NCI-H524 (cell line): ENCODE measurements at places on chromosomes 12 and 14.

DNA sequence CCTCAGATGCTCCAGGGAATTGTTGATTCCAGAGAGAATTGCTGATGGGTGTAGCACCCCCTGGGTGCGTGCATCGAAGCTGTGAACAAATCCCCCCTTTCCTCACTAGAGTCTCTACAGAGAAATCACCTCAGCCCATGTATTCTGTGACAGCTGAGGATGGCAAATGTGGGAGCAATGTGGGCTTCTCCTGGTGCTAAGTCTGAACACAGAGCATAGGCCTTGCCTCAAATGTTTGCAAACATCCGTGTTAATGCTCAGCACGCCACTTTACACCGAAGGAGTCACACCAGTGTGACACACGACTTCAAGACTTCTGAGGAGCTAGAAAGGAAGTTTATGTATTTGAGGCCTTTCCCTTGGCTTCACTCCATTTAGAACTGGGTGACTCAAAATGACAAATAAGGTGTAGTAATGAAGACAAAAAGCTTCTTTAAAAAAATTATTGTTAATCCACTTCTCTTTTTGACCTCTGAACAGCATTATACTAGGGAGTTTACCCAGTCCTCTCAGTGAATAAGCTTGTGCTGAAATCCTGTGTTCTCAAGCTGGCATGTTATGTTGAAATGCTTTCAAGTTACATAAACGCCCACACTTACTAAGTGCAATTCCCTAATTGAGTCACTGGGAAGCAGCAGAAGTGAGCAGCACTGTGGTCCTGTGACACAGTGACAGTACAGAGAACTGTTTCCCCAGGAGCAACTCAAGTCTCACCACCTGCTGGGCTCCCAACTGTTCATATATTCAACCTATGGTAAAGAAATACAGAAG, 92.9 kb downstream of the FAR2 start:
- peak; percentile 82 for DNase-seq

GRCh38 chr14:105166571-105167302, 1.8 kb downstream of the JAG2 start:
- DNase-seq, result no peak

- DNase-seq, result peak; percentile 56
These were observed 882 bp downstream of the HECTD1 start for GRCh38 chr14:31206536-31207286.

- DNase-seq, result no peak
These were observed 4.3 kb downstream of the RIMBP2 start for GRCh38 chr12:130711756-130712155.

GRCh38 chr14:98507264-98507663, 764.7 kb downstream of the BCL11B start:
- no peak for DNase-seq

DNA sequence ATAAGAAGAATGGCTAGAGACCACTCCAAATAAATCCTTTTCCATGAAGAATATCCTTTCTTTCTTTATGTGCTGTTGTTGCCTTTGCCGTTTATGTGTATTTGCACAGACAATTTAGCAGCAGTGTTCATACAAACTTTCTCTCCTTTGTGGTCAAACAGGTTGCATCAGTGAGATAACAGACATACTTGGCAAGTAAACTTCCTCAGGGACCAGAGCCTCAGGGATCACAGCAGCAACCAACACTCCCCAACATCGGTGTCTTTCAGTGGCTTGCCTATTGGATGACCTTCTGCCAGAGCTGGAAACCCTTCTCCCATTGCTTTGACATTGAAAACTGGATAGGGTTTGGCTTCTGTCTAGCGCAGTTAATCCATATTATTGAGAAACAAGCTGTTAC, 252.2 kb downstream of the BTG1 start:
- DNase-seq, result peak; percentile 12

GRCh38 chr14:84251411-84252115, 1278.4 kb upstream of the FLRT2 start:
- DNase-seq, result no peak
